ENCODE measurements at places on chromosomes 7 and 10.

DNA sequence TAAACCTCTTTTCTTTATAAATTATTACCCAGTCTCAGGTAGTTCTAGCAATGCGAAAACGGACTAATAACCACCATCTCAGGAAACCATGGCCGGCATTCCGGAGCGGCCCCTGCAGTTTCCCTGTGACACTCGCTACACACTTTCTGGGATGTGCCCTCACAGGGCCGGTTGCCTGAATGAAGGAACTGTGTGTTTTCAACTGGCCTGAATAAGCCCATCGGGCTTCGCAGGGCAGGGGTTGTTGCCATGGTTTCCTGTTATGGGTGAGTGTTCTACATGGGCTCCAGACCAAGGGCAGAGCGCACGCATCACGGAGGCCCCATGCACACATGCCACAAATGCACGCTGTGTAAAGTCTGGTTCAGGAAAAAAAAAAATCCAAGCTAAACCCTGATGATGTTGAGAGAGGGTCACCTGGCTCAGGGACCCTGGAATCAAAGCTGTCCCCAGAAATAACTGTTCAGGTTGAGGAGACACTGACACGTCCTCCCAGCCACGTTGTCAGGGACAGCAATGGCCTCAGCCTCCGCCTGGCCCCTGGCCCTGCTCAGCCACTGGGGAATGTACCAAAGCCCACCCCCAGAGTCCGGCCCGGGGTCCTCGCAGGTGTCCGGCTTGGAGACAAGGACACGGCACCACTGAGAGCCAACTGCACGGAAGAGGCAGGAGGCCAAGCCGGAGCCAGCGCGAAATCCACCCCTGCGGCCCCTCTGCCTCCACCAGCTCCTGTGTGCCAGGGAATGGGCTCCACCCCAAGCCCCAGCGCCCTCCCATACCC is 47.9 kb downstream of the STK32C start:
- DNase-seq: no peak

- no peak for DNase-seq
Observed at GRCh38 chr7:116990056-116990455, 36.8 kb downstream of the ST7 start.

DNA sequence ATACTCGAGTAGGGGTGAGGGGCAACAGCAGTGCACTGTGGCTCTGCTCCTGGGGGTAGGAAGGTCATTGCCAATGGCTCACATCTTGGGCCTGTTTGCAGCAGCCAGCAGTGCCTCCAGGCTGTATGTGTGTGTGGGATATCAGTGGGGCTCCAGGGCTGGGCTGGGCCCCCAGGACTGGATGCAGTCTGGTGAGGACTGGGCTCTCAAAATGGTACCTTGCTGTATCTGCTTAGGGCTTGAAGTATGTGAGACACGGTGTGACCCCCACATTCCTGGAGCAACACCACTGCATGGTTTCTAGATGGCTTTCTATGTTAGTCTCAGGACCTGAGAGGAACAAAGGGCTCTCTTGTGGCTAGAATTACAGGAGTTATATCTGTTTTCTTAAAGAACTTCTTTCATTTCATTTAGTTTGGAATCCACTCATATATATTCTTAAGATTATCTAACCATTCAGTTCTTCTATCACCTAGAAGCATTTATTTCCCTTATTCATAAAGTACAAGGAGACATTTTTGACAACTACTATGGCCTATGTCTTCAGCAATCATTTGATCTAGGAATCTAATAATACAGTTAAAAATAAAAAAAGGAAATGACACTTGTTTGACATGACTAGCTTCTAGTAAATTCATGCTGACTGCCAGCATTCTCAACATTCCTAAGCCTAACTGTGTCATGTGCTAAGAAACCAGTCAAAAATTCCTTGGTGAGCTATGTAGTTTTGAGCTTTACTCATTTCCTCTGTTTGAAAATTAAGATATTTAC is 443.2 kb upstream of the SEMA3A start:
- no peak for DNase-seq

DNA sequence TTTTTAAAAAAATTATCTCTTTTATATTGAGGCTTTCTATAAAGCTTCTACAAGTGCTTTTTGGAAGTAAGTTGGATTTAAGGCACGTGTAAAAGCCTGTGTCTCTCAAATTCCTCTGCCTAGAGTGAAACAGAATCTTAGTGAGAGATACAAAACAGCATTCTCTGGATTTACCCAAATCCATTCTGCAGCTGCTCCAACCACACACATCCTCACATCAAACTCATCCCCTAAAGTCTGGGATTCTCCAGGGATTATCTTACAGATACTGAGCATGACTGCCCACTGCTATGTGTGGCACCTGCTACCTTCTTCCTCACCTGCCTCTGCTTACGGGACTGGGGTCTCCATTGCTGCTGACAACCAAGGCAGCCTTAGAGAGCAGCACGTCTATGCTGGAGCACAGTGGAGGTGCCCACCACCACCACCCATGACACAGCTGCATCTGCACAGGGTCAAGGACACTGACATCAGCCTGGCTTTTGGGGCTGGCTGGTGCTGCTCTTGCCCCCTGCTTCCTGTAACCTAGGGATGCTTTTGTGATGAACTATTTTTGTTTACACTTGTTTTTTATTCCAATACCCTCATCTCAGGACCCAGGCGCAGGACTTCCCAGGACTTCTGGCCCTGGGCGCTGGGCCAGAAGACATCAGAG is 139.2 kb upstream of the NAMPT start:
- DNase-seq: no peak

DNA sequence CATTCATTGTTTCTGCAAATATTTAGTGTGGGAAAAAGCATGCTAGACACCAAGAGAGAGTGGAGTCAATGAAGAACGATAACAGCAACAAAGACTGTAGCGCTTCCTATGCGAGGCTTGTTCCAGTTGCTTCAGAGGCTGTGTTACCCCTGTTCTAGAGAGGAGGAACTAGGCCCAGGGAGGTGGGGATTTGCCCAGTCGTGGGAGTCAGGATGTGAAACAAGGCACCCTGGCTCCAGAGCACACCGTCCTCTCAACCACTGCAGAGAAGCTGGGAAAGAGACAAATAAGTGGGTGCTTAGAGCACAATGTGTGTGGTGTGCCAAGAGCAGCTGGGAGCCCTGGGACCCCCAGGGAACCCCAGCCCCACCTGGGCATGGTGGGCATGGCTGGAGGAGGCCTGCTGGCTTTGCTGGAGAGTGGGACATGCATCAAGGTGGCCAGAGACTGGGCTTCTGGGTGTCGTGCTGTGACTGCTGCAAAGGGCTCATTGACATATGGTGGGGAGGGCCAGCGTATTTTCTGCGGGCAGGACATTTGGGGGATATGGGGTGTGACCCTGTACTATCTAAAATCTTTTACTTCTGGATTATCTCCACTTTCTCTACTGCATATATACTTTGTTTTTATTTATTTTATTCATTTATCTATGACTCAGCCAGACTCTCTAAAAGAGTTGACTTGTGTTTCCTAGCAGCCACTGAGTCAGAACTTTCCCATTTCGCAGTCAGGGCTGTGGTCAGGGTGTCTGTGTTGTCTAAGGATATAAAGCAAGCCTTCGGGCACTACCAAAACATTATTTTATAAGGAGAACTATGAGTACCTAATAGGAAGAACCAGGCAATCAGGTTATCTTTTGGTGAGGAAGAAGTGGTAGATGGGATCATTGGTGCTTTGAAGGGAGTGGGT is 95.4 kb downstream of the TCF7L2 start:
- no peak for DNase-seq

- no peak for DNase-seq
Observed at GRCh38 chr7:47588704-47589225, 6.9 kb upstream of the TNS3 start.

GRCh38 chr10:46553238-46554049 is 3.0 kb downstream of the GPRIN2 start:
- peak; percentile 14 for DNase-seq

DNA sequence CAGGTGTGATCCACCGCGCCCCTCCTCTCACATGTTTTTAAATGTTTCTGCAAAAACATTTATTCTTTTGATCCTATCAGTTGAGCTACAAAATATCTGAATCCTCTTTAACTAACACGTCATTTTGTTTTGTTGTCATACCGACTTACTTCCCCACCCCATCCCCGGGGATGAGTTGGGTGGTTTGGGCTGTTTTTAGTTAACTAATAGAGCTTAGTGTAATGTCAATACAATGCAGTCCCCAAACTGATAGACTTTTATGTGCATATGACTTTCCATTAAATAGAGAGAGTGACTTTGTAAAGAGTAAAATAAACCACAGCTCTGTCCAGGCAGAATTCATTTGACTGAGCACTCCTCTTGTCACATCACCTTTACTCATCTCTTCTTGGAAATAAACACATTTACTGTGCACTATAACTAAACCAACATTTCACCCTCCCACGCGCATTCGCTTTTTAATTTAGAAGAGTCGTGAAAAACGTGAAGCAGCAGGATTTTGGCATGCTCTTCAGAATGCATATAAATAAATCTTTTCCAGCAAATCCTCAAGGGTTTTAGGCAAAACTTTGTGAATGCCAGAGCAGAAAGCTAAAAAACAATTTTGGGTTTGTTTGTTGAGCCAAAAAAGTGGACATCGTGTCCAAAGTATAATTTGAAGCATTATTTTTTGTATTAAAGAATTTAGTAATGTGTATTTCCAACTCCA is 187.4 kb upstream of the MGMT start:
- no peak for DNase-seq

GRCh38 chr10:103145046-103145445 is 48.0 kb downstream of the NT5C2 start:
- no peak for DNase-seq

DNA sequence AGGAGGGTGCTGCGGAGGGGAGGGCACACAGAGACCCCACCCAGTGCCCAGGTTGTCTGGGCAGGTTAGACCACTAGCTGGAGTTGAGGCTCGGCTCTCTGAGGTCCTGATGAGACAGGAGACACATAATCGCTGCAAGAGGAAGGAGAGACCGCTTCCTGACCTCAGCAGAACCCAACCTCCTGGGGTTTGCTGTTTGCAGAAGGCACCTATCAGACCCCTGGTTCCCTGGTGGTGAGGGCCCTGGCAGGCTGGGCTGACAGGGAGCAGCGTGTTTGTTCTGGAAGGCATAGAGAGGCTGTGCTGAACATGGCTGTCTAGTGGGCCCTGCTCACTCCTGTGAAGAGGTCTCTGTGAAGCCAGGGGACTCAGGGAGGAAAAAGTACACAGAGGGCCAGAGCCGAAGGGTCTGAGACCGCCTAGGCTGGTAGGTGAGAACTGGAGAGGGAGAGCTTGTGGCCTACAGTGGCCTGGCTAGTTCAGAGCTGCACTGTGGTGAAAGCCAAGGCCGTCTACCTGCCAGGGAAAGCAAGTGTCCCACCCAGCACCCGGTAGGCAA is 39.4 kb upstream of the NPFFR1 start:
- DNase-seq: no peak

GRCh38 chr7:90552521-90552920 is 43.6 kb upstream of the CDK14 start:
- DNase-seq: no peak

GRCh38 chr7:16774294-16774693 is 20.7 kb downstream of the TSPAN13 start:
- no peak for DNase-seq

- DNase-seq: no peak
Observed at GRCh38 chr7:37493123-37493522, 44.5 kb upstream of the ELMO1 start.

DNA sequence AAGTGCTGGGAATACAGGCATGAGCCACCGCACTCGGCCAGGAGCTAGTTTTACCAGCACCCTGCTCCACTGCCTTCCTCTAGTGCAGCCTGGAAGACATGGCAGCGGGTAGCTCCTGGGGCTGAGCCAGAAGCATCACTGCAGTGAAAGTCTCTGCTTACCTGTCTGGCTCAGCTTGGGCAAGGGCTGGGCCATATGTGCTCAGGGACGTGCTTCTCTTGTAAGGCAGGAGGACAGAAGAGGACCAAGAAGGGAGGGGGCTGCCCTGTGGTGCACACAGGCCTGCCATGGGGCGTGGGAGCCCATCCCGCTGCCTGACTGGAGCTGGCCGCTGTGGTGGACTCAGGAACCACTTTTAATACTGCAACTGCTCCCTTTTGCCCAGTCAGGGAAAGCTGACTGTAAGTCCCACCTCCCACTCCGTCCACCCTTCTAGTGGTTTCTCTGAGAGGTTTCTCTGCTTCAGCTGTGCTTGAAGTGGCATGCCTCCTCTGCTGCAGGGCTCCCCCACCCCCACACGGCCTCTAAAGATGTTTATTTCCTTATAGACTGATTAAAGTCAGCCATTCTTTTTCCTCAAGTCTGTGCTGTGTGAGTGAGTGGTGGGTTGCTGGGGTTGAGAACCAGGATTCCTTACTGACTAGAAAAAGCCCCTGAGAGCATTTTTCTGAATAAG is 25.3 kb upstream of the C10orf95 start:
- no peak for DNase-seq

- DNase-seq: no peak
Observed at GRCh38 chr7:121151774-121152221, 163.3 kb downstream of the CPED1 start.

GRCh38 chr10:78721231-78721630 is 347.5 kb upstream of the ZMIZ1 start:
- DNase-seq: no peak

GRCh38 chr7:98922392-98923187 is 44.3 kb downstream of the TRRAP start:
- no peak for DNase-seq

DNA sequence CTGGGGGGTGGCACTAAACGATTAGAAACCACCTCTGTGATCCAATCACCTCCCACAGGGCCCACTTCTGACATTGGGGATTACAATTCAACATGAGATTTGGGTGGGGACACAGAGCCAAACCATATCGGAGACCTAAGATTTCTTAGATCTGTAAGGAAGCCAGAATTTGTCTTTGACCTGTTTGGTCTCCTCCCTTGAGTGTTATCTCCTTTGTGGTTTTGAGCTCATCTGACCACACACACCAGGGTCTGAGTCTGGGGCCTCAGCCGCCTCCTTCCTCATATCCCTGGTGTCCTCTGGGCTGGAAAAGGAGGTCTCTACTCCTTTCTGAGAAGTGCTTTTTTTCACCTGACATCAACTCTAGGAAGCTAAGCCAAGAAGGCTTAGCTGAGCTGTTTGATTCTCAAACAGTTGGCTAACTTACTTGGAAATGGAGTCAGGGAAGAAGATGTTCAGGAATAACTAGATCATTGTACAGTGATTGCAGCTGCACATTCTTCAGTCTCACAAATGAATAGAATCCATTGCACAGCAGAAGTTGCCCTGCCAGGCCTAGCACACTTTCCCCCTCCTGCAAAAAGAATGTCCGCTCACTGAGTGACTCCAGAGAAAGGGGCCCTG is 167.4 kb downstream of the ARHGAP21 start:
- DNase-seq: no peak

- DNase-seq: no peak
Observed at GRCh38 chr7:34622771-34623250, 35.2 kb upstream of the NPSR1 start.

DNA sequence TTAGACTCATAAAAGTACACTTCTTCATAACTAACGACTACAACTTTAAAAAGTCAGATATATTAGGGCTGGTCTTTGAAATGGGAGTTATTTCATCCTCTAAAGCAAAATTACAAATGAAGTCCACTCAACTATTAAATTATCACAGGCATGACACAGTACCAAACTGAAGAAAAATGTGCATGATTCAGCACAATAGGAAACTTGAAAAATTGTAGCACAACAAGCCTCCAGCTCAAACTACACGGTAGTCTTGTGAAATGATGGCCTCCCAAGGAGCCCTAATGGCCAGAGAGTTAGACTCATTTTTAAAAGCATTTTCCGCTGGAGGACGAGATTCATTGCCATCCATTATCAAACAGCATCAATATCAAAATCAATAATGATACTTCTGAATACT is 76.4 kb downstream of the MAGI2 start:
- no peak for DNase-seq

Measured in NCI-H446 (cell line).